Non-pigmented ciliary epithelial cell (primary cell): ENCODE measurements at places on chromosomes 4 and X.

DNA sequence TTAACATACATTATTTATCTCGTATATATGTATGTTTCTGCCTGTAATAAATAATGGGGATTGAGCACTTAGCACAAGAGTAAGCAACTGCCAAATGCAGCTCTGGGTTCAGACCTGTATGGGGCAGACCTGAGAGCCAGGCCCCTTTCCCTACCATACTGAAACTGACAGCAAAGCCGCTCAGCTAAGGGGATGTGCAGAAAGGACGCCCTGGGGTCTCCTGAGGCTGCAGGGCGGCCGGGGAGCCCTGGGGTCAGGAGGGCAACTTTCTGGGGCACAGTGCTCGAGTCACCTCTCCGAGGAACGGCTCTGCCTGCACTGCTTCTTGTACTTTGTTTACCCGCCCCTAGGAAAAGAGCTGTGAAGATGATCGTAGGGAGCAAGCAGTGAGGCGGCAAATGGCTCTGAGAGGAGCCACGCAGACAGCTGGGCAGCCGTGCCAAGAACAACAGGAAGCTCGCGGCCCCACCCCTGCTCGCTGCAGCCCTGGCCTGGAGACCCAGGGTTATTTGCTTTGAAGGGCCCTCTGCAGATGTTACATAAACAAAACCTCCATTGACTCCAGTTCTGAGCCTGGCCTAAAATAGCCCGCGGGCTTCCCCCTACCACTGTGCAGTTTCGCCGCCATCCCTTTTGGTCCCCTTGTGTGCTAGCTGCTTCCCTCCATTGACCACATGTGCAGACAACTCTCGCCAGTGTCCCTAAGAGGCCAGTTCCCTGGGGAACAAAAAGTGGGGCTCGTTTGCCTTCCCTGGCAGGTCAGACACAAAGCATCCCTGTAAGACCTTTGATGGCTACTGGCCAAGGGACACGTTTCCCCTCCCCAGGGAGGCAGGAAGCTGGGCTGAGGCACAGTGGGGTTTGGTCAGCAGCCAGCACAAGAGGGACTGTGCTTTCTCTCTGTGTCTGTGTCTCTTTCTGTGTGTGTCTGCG lies 111.3 kb upstream of the LNX1 start:
- no peak for DNase-seq

- no peak for DNase-seq
These were observed 1.8 kb downstream of the TENM3 start for GRCh38 chr4:182245041-182245440.

DNA sequence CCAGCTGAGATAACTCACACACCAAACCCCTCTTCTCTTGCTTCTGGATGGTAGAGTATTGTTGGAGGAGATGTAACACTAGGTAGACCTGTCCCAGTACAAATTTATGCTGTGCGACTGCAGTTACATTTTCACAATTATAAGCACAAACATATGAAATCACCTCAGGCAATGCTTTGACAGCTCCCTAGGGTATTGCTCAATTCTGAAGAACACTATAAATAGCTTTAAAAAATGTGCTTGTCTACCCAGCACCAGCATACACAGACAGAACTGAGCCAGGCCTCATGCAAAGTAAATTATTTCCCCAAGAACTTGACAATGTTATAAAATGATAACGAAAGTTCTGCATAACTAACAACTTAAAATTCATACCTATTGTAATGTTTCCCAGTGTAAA lies 1999.1 kb upstream of the ADGRL3 start:
- DNase-seq = no peak

DNA sequence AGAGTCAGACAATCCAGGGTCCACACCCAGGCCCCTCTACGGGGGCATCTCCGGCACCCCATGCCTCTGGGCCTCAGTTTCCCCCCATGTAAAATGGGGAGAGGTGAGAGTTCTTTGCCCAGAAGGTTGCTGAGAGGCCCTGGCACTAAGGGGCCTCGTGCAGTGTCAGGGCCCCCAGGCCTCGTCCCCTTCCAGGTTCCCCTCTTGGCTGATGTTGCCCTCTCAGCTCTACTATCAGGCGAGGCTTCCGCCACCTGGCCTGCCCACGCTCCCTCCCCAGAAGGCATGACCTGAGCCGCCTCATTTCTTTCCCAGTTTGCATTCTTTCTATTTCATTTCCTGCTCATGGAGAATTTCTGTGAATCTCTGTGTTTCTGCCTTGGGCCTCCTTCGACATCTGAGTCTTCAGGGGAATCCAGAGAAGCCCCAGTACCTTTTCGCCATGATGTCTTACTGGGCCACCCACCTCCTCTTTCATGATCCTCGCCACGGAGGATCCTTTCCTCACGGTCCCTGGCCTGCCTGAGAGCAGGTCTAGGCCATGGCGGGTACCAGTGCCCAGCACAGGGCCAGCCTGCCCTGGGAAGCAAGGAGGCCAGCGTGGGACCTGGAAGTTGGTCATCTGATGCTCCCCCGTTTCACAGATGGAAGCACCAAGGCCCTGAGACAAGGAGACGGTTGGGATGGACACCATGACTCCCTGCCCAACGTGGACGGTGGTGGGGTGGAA lies 21.9 kb upstream of the MRFAP1 start:
- no peak for DNase-seq

DNA sequence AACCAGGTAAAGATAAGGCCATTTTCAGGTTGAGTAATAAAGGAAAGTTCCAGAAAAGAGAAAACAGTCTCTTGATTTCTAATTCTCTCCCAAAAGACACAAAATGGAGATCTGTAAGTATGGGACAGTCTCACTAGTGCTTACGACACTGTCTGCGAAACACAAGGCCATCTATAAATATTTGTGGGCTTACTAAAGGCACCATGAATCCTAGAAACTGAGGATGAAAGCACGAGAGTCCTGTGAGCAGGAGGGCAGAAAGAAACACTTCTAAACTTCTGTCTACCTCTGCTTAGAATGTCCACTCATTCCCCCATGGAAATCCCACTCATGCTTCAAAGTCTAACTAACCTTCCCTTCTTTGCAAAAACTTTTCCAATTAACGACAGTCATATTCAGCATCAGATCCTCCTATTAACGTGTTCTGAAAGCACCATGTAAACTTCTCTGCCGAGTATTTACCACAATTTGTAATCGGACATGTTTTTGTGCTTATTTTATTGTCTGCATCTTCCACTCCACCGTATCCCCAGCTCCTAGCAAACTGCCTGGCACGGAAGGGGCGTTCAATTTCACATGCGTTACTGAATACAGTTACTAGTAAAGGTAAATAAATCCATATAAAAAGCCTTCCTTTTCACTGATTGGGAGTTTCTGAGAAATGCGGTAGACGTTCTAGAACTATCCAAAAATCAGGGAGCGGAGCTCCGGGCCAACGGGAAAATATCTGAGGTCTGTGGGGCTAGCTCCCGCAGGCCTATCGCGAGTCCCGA lies 665 bp downstream of the PSMD10 start:
- no peak for DNase-seq

GRCh38 chrX:136752796-136753195 lies 27.9 kb downstream of the ARHGEF6 start:
- no peak for DNase-seq

GRCh38 chr4:24226023-24226422 lies 336.2 kb upstream of the PPARGC1A start:
- no peak for DNase-seq
